ENCODE measurements at places on chromosomes 3 and 15.

DNA sequence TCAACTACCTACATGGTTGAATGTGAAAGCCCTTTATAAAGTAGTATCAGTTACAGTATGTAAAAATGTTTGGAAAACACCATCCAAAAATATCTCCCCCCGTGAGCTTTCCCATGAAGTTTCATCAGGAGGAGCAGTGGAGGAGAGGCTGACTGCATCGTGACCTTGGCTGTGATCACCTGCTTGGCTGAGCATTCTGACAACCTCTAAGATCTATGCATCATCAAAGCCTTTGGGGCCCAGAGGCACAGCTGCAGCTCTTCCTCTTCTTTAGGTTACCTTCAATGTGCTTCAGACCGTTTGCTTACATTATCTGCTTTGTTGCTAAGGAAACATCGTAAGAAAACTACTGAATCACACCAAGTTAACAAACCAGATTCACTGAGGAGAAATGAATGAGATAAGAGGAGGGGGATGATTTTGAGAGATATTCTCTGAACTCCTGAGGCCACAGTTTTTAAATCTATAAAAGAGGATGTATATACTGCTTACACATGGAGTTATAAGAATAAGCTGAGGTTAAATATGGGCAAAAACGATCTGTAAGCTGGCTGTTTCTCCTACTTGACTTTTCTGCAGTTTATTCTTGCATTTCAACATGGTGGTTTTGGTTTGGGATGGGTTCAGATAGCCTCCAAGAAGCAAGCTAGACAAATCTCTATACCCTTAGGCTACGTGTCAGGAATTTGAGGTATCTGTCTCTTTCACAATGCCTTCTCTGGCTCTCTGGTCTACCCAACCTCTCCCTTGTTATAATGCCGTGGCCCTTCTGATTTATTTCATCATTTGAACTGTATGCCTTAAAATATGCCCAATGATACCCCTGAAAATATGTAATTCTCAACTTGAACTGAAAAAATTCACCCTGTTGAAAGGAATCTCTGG is 4.0 kb downstream of the GCSAM start:
- DNase-seq, result no peak

GRCh38 chr3:165837058-165837525 is at the start of gene BCHE:
TSS of gene BCHE (minus strand) at chr3:165837423. CDS start at chr3:165831033, 6,390 bp downstream.
- DNase-seq, result no peak

- peak; percentile 94 for DNase-seq
Measured at GRCh38 chr3:146746190-146746589, 141.0 kb upstream of the PLSCR5 start.

DNA sequence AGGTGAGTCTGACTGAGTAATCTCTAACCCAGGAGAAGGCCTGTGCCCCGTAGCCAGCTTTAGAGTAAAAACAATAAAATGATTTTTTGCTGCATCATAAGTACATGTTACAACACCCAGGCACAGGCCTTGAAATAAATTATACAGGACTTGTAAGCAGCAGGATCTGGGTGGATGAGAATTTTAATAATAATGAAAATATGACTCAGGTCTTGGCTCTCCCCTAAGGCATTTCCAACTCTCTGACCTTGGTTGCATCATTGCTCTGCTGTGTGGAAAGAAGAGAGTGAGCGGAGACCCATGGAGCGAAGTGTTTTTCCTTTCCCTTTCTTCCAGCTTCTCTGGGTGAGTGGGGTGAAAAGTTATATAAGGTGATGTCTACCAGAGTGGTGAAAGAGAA is 44.6 kb downstream of the EOMES start:
- no peak for DNase-seq

DNA sequence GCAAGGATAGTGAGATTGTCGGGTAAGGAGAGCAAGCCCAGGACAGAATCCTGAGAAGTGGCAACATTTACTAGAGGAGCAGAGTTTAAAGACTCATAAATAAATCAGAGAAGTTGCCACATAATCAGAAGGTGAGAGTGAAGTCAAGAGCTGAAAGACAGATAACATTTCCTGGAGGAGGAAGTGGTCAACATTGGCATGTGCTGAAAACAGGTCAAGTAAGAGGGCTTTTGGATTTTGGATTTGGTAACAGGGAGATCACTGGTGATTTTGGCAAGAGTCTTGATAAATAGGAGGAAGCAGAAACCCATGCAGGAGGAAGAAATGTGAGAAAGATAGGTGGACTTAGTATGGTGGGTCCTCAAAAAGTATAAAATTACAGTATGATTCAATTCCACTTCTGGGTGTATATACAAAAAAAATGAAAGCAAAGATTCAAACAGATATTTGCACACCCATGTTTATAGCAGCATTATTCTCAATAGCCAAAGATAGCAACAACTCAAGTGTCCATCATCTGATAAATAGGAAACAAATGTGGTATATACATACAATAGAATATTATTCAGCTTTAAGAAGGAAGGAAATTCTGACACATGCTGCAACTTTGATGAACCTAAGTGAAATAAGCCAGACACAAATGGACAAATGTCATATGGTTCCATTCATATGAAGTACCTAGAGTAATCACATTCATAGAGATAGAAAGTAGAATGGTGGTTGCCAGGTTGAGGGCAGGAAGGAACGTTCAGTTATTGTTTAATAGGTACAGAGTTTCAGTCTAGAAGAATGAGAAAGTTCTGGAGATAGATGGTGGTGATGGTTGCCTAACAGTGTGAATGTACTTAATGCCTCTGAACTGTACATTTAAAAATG is 27.3 kb upstream of the MBNL1 start:
- no peak for DNase-seq

GRCh38 chr15:33086500-33087121 is 107.9 kb downstream of the FMN1 start:
- DNase-seq, result peak; percentile 12

DNA sequence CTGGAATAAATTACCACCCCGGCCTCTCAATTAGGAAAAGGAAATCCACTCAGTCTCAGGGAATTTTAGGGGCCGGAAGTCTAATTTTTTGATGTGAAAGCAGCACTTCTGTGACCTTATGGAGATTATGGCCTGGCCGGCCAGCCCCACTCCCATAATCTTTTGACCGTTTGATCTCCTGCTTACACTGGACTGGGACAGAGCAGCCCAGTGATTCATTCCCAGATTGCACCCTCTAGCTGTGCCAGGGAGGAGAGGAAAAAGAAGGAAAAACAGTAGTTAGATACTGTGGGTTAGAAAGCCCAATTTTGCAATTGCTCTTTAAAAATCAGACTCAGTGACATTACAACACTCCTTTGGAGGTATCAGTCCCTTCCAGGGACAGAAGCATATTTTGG is 32.4 kb downstream of the GJD2 start:
- DNase-seq, result no peak

DNA sequence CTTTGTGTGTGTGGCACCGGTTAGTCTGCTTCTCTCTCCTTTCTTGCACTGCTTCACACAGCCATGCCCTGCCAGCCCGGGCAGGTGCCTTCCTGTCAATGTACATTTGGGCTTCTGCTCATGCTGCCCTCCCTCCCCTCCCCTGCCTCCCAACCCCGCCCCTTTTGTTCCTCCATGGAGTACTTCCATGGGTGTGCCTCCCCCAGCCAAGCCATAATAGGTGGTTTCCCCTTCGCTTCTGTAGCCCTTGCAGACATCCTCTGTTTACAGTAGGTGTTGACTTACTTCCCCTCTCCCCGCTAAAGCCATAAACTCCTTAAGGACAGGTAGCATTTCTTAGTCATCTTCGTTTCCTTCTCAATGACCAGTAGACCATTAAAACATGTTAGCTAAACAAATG is 31.8 kb upstream of the CRTC3 start:
- DNase-seq, result no peak

DNA sequence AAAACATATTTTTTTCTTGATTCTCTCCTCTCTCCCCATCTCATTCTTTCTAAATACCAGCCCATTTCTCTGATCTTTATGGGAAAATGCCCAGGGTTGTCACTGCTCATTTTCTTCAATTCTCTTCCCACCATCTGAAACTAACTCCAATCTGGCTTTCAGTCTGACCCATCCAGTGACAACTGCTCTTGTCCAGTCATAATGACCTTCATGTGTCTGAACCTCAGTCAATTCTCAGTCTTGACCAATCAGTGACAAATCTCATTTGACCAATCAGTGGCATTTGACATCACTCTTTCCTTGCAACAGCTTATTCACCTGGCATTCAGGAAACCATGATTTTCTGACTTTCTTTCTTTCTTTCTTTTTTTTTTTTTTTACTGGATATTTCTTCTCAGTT is 15.1 kb downstream of the VEPH1 start:
- DNase-seq, result no peak

DNA sequence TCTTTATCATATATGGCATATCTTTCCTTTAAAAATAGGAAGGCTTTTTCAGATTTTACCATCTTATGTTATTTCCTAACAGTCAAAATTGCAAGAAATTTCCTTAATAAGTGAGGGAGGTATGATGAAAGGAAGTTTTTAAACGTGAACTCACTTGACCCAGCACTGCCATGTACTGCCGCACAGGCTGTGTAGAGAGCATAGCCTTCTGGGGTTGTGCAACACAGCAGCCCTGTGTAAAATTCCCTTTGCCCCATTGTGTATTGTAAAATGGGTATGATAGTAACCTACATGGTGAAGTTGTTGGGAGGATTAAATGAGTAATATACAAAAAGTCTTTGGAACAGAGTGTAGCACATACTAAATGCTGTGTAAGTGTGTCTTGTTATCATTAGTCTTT is 78.6 kb downstream of the PEX5L start:
- DNase-seq, result no peak

GRCh38 chr3:69695443-69695842 is 43.8 kb upstream of the MITF start:
- DNase-seq, result no peak

DNA sequence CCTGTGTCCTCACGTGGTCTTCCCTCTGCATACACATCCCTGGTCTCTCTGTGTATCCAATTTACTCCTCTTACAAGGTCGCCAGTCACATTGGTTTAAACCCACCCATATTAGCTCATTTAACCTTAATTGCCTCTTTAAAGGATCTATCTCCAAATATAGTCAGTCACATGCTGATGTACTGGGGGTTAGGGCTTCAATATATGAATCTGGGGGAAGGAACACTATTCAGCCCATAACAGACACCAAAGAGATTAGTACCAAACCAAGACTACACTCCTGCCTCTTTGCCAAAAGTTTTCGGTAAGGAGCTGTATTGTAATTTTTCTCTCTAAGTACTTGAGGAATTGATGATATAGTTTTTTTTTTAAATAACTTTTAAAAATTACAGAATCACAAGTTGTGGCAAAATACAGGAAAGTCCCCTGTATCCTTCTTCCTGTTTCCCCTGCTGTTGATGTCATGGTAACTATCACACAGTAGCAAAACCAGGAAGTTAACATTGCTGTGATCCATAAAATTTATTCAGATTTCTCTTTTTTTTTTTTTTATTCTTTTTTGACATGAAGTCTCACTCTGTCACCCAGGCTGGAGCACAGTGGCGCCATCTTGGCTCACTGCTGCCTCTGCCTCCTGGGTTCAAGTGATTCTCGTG is 67.8 kb downstream of the SLCO3A1 start:
- DNase-seq, result no peak

GRCh38 chr3:161323926-161324621 is 47.2 kb downstream of the SPTSSB start:
- DNase-seq, result no peak

GRCh38 chr15:32908135-32908801 is 190.5 kb downstream of the GREM1 start:
- no peak for DNase-seq

- DNase-seq, result no peak
Measured at GRCh38 chr3:67018789-67019526, 20.9 kb downstream of the KBTBD8 start.

- DNase-seq, result peak; percentile 39
Measured at GRCh38 chr3:116350119-116350733, 95.1 kb downstream of the LSAMP start.

- DNase-seq, result no peak
Measured at GRCh38 chr15:101615414-101615985, 36.7 kb downstream of the TM2D3 start.

DNA sequence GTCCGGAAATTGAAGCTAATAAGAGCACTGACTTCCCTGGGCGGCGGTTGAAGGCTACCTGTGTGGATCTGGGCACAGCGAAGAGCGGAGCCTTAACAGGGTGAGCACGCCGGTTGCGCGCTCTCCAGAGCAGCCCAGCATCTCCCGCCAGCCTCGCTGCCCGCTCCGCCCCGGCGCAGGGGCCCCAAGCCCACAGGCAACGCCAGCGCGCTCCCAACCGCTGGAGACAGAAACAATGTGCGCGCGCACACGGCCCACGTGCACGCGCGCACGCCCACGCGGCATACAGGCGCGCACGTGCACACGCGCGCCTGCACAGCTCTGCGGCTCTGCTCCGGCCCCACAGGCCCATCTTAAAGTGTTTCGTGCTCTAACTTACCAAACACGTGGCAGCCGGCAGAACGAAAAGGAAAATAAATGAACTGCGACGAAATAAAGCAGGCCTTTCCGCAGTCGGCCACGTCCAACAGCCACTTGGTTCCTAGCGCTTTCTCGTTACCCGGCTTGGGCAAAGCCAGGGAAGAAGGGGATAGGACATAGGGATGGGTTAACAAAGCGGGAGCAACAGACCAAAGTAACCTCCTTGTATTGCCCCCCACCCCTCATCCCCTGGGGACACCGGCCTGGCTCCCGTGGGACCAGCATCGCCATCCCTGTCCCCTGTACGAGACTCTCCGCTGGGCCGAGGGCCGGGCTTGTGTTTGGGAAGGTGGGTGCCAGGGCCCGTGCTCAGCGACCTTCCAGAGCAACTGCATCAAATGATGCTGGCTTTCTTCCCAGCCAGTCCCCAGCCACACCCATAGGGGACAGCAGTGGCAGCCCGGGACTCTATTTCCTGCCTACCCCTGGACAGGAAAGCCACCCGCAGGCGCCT is 203.7 kb downstream of the ABHD5 start:
- DNase-seq, result no peak

GRCh38 chr3:106717178-106717780 is 660.0 kb upstream of the CCDC54 start:
- peak; percentile 87 for DNase-seq

- no peak for DNase-seq
Measured at GRCh38 chr15:52557274-52557641, 11.6 kb downstream of the ARPP19 start.

GRCh38 chr3:102810937-102811336 is 376.1 kb downstream of the ZPLD1 start:
- DNase-seq, result no peak

DNA sequence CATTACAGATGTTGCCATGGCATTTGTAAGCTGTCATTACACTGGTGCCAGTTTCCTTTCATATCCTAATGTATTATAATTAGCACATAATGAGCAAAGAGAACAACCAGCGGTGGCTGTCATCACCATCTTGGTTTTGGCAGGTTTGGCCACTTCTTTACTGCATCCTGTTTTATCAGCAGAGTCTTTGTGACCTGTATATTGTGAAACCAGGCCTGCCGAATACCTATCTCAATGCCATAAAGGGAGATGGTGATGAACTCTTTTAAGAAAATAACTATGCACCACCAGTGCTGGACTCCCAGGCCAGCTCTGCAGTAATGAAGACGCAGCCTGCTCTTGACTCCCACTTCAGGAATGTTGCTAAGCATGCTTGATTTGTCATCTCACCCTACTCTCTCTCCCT is 458.1 kb upstream of the NR2F2 start:
- no peak for DNase-seq

GRCh38 chr3:187615630-187616029 is 54.6 kb downstream of the SST start:
- no peak for DNase-seq

GRCh38 chr15:69305204-69305931 is 6.7 kb downstream of the PAQR5 start:
- DNase-seq, result no peak

GRCh38 chr3:9852528-9852927 is 8.7 kb upstream of the RPUSD3 start:
- no peak for DNase-seq

GRCh38 chr15:41417418-41418195 is 712 bp downstream of the RTF1 start:
- DNase-seq, result no peak
